ENCODE measurements at places on chromosomes 5 and 9.

- no peak for DNase-seq
Observed at GRCh38 chr5:58153255-58153654, 306.6 kb downstream of the PLK2 start.

- DNase-seq: no peak
Observed at GRCh38 chr5:86760661-86761060, 142.9 kb downstream of the COX7C start.

- no peak for DNase-seq
Observed at GRCh38 chr5:32462618-32463017, 18.1 kb upstream of the ZFR start.

- DNase-seq: no peak
Observed at GRCh38 chr5:173625673-173626504, 9.4 kb upstream of the BOD1 start.

DNA sequence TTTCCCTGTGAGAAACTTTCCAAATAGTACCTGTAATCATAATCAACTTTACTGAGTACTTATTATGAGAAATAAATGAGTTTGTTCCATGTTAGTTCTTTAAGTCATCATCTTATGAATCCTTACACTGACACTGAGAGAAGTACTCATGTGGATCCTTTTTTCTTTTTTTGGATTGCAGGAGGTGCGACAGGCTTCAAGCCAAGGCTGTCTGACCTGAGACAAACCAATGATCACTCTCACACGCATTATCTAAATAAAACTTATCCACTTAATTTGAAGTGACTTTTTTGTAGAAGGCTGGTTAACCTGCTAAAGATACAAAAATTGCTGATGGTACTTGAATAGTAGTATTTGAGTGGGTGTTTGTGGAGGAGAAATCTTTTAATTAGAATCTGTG, 39.5 kb downstream of the JAKMIP2 start:
- DNase-seq: no peak

DNA sequence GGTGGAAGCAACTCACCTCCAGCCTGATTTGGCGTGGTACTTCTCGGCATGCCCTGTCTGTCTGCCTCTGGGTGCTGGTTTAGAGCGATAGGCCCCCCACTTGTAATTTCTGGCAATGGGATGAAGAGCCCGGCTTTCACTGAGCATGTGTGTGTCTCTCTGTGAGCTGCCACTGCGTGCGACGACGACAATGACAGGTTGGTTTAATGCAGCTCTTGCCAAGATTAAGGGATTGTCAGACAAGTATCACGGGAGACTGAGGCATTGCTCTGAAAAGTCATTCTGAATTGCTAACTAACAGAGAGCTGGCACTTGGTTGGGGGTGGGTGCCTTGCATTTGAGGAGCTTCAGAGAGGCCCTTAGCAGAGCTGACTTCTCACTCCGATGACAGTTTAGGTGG, 348.8 kb upstream of the CLINT1 start:
- no peak for DNase-seq

DNA sequence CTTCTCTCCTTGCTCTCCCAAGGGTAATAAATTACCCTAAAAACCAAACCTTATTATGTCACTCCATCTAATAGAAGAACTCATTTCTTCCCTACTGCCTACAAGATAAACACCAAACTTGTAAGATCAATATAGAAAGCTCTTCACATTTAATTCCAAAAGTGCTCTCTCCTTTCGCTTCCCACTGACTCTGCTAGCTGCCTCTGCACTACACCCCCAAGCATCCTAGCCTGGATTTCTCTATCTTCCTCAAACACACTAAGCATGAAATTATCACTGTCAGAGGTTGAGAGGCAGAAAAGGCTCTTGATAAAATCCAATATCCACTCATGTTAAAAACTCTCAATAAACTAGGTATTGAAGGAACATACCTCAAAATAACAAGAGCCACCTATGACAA, 162.4 kb downstream of the KCNN2 start:
- no peak for DNase-seq

DNA sequence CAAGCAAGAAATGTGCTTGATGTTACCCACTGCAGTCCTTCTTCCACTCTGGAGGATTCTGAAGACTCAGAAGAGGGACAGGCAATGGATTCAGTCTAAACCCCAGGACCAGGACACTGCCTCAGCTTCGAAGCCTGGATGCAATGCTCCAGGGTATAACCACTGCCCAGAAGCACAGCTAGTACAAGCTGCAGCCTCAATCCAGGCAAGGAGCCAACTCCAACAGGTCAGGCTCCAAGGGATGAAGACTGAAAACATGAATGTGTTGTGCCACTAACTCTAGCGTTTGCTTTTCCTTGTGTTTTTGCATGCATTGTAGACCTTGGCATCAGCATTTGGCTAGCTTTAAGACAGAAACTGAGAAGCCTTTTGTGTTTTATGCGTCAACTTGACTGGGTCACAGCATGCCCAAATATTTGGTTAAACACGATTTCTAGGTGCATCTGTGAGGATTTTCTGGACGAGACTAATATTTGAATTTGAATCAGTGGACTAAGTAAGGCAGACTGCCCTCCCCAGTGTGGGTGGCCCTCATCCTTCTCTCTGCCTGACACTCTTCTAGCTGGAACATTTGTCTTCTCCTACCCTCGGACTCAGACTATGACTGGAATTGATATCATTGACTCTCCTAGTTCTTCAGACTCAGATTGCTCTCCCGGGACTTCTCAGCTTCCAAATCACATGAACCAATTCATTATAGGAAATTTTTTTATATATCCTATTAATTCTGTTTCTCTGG, 20.5 kb upstream of the GPX3 start:
- DNase-seq: no peak

DNA sequence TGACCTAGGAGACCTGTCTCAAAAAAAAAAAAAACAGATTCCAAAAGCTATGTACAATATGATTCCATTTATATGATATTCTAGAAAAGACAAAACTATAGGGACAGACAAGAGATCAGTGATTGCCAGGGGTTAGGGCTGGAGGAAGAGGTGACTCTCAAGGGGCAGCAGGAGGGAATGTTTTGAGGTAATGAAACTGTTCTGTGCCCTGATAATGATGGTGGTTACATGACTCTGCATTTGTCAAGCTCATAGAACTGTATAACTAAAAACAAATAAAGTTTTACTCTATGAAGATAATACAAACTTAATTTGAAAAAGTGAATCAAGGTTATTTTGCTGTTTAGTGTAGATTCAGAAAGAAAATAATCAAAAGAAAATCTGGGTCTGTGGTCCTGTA, 125.3 kb upstream of the IQGAP2 start:
- DNase-seq: no peak

Measured in SK-MEL-5 (cell line).